A549 (cell line): ENCODE measurements at places on chromosomes 1 and 21.
A peak's percentile ranks its signal among the peaks of the same experiment; 100 is the strongest.

DNA sequence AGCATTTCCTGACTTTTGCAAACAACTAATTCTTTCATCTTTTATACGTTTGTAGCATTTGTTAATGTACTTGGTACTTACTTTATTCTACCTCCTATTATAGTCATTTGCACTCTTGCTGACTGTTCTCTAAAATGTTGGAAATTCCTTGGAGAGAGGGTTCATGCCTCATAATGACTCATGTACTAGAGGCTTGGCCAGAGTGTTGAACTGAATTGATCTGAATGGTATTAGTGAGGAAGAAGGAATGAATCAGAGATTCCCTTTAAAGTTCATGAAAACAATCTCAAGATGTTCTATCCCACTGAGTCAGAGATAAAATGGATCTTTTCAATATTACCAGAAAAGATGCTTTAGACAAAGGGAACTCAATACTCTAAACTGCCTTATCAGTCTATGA lies 383.4 kb downstream of the SEC16B start:
- DNase-seq: no peak

DNA sequence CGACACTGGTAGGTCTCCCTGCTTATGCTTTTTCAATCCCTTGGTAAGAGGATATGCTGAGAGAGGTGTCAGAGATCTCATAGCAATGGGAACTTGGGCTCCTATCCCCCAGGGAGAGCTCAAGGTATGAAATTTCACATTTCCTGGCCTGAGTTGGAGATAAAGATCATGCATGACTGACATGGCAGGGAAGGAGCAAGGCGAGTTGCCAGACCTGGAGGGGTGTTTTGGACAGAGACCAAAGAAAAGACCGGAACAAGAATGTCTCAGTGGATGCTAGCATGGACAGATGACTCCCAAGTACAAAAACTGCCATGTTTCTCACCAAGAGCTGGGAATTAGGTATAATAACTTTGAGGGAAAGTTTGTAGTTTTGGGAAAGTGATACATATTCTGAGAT lies 334.1 kb upstream of the B3GALT2 start:
- DNase-seq: no peak

DNA sequence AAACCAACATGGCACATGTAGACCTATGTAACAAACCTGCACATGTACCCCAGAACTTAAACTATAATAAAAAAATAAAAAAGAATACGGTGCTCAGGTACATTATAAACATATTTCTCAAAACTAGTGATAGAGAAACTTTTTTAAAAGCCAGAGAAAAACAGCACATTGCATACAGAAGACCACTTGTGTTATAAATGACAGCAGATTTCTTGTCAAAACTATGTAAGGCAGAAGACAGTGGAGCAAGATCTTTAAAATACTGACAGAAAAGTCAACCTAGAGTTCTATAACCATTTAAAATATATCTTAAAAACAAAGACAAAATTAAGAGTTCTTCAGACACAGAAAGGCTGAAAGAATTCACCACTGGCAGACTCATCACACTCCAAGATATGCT lies 144.7 kb downstream of the NEGR1 start:
- DNase-seq: no peak

DNA sequence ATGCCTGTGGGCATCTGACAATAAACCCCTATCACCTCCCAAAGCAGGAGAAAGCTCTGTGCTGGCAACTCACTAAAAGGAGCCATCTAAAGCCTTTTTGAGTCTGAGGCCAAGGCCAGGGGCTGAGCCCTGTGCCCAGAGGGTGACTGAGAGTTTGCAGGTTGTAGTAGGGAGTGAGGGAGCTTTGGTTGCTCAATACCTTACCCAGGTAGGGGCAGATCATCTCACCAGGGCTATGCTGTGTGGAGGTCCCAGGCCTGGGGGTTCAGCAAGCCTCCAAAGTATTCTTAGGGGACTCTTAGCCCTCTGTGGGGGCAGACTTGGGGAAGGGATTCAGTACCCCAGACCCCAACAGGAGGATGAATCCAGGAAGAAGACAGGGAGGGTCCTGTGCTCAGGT lies 21.2 kb downstream of the S100A7 start:
- no peak for DNase-seq

- peak; percentile 67 for DNase-seq
These were observed 9.6 kb downstream of the PROK1 start for GRCh38 chr1:110460253-110461220.

- peak; percentile 80 for DNase-seq
These were observed 6.0 kb downstream of the TRNP1 start for GRCh38 chr1:26999440-26999987.

DNA sequence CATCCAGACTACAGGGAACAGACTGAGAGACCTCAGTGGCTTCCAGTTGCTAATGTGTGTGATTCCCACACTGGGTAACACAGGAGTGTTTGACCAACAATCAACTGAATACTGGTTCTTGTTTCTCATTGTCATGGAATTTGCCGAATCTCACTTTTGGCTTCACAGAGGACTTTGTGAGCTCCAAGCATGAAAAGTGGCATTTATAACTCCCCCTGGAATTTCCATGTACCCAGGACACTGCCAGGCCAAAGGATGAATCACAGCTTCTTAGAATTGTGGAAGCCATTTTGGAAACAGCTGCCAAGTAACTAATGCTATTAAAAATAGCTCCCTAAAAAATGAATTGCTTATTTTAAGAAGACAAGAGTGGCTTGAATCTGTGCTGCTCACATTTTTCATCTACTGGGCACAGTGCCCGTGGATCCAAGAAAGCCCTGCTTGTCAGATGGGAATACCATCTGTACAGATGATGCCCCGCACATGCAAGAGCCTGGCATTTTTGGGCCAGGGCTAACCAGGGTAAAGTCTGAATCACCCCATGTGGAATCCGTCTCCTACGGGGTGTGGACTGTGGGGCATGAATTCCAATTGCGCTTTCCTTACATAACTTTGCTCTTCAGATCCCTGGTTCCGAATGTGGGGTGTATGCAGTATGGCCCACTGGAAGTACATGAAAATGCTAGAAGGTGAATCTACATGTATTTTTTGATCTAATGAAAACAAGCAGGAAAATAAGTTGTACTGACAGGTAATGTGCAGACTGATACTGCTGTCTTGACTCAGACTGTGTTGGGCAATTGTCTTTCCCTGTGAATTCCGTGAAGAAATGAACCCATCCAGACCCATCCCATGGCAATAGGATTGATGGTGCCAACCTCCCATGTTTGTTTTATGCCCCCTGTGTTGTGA lies 487.3 kb downstream of the SIPA1L2 start:
- DNase-seq: peak; percentile 82

GRCh38 chr21:43816611-43817071 lies 27.3 kb downstream of the RRP1 start:
- DNase-seq: no peak

GRCh38 chr1:198927129-198927528 lies 288.3 kb downstream of the PTPRC start:
- DNase-seq: no peak

GRCh38 chr1:200081969-200082245 lies 54.4 kb downstream of the NR5A2 start:
- no peak for DNase-seq

- DNase-seq: no peak
These were observed 1206.2 kb upstream of the NCAM2 start for GRCh38 chr21:19792004-19792403.

- peak; percentile 63 for DNase-seq
These were observed 62.1 kb downstream of the LRRN2 start for GRCh38 chr1:204623365-204623893.

DNA sequence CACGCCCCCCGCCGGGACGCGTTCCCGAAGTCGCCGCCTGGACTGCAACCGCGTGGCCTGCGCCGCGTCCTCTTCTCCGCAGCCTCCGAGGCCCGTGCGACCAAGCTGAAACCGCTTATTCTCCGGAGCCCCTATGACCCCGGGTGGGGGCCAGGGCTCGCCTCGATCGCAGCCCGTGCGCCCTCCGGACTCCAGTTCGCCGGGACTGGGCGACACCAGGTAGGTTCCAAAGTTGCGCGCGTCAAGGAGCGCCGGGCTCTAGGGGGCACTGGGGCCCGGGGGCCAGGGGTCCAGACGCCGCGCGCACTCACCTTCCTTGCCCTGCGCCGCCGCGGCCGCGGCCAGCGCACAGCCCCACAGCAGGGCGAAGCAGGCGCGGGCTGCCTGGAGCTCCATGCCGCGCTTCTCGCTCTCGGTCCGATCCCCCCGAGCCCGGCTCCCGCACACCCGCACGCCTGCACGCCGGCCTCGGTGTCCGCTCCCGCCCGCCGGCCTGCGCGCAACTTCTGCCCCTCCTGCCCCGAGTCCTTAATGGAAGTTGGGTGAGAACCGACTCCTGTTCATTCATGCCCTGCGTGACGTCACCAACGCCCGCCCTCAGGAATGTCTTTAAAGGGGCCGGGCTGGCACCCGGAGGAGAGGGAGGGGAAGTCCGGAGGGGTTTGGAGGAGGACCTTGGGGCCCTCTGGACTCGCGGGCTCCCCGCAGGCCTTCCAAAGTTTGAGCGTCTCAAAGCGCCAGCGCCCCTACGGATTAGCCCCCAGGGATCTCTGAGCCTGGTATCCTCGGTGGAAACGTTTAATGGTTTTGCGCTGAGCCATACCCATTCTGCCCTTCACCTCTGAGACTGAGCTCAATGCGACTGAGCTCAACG lies at the start of gene EPHA2:
Gene EPHA2 (minus strand): TSS at position 533 of the 874 bp plus-strand sequence. CDS start 137 bp downstream, at position 396.
- DNase-seq: peak; percentile 79

DNA sequence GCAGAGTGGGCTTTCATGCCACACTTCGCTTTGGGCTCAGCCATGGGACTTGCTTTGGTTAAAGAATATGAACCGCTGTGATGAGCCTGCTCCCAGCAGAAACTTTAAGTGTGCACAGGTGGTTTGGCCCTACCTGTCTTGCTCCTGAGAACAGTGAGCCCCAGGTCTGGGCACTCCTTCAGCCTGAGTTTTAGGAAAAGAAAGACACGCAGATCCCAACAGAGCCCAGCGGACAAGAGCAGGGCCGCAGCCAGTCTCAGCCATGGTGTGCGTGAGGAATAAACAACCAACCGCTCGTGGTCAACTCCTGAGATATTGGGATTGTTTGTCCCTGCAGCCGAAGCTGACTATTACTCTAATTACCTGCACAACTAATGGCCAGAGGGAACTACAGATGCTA lies 217.1 kb upstream of the C1orf174 start:
- DNase-seq: no peak

DNA sequence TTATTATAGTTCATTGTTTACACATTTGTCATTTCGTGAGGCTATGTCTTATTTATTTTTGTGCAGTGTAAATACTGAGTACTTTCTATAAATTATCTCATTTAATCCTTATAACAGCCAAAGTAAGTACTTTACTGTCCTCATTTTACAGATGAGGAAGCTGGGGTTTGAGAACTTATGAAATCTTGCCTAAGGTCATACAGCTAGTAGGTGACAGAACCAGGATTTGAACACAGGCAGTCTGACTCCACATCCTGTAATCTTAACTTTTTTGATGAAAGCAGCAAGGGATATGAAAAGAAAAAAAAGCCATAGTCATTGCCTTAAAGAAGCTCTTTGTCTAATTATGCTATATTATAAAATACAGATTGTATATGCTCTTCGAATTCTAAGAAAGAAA lies 107.1 kb upstream of the BMP8A start:
- DNase-seq: no peak
